ENCODE measurements at places on chromosomes 13 and 19. TPM values are rescaled to one million over a fixed set of nuclear protein-coding genes. Genes with fewer than 3 reads are reported as not detected.

Gene ZNF578
- total RNA-seq: 0.58 TPM

DNA sequence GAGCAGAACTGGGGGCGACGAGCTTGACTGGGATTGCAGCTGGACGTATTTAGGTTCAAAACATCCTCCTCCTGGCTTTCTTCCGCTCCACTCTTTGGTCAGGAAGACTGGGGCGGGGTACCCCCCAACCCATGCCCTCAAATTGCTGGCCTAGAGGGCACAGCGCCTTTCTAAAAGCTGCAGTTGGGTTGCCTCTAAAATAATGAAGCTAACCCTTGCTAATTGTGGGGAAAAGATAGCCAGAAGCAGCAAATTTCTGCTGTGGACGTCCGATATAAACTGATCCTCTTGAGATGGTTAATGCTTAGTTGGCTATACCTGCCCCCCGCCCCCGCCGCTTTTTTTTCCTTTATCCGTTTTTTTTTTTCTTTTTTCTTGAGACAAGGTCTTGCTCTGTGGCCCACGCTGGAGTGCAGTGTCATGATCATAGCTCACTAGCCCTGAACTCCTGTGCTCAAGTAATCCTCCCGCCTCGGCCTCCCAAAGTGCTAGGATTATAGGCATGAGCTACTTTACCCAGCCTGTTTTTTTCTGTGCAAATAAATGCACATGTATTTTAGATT is 754 bp upstream of the CHERP start:
- no peak for DNase-seq

- DNase-seq: no peak
These were observed 493.3 kb downstream of the RFC3 start for GRCh38 chr13:34311251-34311650.

GRCh38 chr19:5994405-5995165 is 16.6 kb upstream of the RANBP3 start:
- DNase-seq: no peak

- DNase-seq: no peak
These were observed 71.5 kb downstream of the DNAJC15 start for GRCh38 chr13:43094901-43095300.

DNA sequence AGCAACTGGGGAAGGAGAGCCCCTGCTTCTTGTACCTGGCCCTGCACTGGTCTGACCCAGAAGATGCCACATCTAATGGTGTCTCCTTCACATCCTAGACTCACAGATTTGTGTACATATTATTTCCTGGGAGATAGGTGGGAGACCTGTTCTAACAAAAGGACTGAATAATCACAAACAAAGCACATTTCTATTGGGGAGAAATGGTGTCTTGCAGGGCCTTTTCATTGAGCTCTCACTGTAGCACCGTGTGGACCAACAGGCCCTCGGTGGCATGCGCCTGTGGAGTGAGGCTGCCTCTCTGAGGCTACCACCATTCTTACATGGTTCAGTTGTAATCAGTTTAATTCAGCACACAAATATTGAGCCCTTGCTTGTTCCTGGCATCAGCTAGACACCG is 989 bp upstream of the SACS start:
- no peak for DNase-seq

- no peak for DNase-seq
These were observed 180.6 kb downstream of the COG6 start for GRCh38 chr13:39836038-39836437.
